NK-92 treated with Interleukin-12 subunit alpha and Interleukin-12 subunit beta, amount 100 ng/mL, for 24 hours (cell line): ENCODE measurements at places on chromosomes 2 and 18.

DNA sequence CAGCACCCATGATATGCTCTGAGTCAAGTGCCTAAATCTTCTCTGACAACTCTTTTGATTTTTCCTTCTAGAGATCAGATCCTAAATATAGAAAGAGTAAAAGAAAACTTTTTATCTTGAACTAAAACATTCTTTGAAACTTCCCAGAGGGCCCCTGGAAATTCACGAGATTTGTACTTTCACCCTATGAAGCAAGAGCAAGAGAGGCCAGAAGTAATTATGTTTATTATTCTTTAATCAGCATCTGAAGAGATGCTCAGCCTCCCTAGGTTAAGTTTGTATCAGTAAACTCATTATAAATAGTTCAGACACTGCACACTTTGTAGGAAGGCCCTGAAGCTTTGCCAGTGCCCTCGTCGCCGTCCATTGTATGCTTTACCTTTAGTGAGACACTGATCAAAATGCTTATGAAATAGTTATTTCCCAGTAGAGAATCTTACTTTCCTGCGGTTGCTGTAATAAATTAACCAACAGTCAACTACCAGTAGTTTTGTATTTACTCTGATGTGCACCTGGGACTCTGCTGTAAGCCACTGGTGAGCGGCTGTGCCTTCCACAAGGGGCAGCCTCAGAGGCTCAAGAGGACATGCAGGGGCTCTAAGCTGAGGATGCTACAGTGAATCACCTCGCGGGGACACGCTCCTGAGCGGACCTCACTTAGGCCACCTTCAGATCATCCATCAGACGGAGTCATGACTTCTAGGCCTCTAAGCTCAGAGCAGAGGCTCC, 71.9 kb downstream of the BIN1 start:
- no peak for DNase-seq

GRCh38 chr2:121485039-121485438, 45.6 kb upstream of the RNU4ATAC start:
- DNase-seq: no peak

GRCh38 chr2:29459445-29460179, 344.4 kb downstream of the CLIP4 start:
- no peak for DNase-seq

- no peak for DNase-seq
Measured at GRCh38 chr2:149375801-149376361, 45.5 kb downstream of the LYPD6 start.

GRCh38 chr2:216792222-216793021, 67.4 kb downstream of the TNP1 start:
- DNase-seq: no peak

GRCh38 chr2:227849906-227850305, 21.5 kb upstream of the DAW1 start:
- no peak for DNase-seq

GRCh38 chr2:10772868-10773215, 39.7 kb downstream of the PDIA6 start:
- DNase-seq: no peak

DNA sequence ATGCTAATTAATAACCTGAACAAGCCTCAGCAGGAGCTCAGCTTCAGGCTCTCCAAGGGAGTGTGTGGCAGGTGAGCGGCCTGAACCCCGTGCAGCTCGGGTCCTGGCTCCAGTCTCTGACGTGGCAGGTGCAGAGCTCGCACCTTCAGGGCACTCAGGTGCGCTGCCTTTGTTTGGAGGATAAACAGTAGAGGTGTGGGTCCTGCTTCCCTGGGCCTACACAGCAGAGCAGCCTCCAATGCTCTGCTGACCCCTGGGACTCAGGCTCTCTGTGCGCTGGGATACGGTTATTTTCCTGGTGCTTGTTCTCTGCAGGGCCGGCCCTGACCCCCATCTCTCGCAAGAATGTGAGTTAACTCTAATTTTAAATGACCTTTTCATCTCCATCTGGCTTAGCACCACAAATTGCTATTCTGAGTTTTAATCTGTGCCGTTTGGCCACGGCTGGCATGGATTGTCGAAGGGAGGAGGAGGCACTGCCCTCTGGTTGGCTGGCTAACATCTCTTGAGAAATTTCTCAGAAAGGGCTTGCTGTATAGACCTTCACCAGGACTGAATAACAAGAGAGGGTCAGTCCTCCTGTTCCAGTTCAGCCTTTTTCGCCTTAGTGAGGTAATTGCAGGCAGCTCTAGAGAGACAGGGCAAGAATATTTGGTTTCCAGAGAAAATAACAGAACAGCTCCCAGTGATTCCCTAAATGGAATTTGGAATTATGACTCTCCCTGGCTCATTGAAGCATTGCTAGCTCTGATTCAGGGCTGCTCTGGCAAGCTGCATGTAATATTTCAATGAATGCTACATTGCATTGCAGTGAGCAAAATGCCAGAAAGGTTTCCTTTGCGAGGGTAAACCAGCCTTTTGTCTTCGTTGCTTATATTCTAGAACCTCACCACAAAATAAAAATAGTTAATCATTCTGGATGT, 161.8 kb downstream of the DCDC2C start:
- DNase-seq: no peak

DNA sequence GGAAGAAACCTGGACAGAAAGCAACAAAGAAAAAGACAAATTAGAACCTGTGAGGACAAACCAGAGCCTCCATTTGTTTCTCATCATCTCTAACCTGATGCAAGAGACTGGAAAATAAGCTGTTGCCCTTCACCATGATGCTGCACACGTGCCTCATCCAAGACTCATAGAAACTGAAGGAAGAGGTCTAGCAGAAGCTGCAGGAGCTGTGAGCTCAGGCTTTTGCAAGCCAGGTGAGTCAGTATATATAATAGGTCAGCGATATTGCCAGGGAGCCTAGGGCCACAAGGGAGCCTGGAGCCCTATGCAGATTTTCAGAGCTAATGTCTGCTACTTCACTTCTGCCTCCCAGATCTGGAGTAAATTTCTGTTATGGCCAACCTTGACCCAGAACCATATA, 163.1 kb downstream of the LNPK start:
- DNase-seq: no peak
